RKO (cell line): ENCODE measurements at places on chromosomes 2 and 18.

GRCh38 chr2:82215212-82215611 lies 1910.7 kb upstream of the LRRTM1 start:
- no peak for DNase-seq

GRCh38 chr2:53854678-53855077 lies 5.1 kb downstream of the GPR75 start:
- DNase-seq, result peak; percentile 12

- DNase-seq, result no peak
These were observed 95.8 kb upstream of the MAP4K3 start for GRCh38 chr2:39532933-39533332.

DNA sequence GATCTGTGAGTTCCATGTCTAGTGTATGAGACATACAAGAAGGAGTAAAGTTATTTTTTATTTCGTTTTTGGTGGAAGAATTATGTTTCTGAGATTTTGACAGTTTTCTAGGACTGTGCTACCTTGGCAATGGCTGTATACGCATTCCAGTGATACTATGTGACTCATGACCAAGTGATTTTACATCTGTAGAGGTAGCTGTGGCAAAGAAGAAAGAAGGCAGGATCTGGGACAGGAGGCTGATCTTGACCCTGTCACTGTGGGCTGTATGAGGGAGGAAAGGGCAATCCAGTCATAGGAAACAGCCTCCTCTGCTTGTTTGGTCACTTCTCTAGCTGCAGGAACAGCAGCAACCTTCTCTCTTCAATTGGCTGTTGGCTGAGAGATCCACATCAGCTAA lies 44.0 kb upstream of the PDCL3 start:
- DNase-seq, result no peak

DNA sequence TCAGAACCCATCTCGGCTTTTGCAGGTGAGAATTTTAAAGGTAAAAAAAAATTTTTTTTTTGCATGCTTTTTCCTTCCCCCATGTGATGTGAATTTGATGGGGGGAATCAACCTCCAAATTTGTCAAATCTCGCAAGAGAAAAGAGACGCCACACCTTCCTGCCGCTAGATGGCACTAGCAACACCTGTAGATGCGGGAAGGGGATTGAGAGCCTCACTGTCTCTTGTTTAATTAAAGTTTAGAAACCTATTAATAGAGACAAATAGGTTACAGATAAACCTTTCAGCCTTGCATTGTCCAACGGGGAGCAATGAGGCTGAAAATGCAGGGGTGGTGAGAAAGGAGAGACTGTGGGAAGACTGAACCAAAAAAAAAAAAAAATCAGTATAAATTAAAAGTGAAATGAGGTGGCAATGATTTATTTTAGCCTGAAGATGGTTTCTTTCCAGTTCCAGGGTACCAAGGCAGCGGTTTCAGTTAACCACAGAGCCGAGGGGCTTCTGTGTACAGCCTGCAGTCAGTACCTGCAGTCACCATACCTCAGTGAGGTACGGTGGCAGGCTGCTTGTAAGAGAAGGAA lies 84.6 kb downstream of the NRP2 start:
- DNase-seq, result peak; percentile 52
